Gastrocnemius medialis (tissue), 4 donors: ENCODE measurements at places on chromosomes 13 and 19. TPM values are rescaled to one million over a fixed set of nuclear protein-coding genes. Genes with fewer than 3 reads are reported as not detected.

GRCh38 chr13:110680852-110681251 lies 25.1 kb downstream of the CARS2 start:
- H3K4me3 ChIP-seq: no peak overlapping the region
- H3K27ac ChIP-seq: no peak overlapping the region
- no peaks in the 10 kb centered on the region for H3K27me3 ChIP-seq
- H3K36me3 ChIP-seq: peaks cover 42% of the 10 kb centered on the region

DNA sequence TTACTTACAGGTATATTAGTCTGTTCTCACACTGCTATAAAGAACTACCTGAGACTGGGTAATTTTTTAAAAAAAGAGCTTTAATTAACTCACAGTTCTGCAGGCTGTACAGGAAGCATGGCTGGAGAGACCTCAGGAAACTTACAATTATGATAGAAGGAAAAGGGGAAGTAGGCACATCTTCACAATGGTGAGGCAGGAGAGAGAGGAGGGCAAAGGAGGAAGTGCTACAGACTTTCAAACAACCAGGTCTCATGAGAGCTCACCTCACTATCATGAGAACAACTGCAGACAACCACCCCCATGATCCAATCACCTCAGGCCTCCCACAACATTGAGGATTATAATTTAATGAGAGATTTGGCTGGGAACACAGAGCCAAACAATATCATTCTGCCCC lies 511.7 kb downstream of the SLITRK6 start:
- no peaks in the 10 kb centered on the region for H3K4me1 ChIP-seq
- no peaks in the 10 kb centered on the region for H3K36me3 ChIP-seq
- no peak for DNase-seq
- no peak overlapping the region for H3K4me3 ChIP-seq

- no peaks in the 10 kb centered on the region for H3K4me1 ChIP-seq
- H3K27ac ChIP-seq: no peak overlapping the region
- H3K4me3 ChIP-seq: no peak overlapping the region
- no peak for DNase-seq
These were observed 460.3 kb upstream of the KLHL1 start for GRCh38 chr13:70568571-70568970.

DNA sequence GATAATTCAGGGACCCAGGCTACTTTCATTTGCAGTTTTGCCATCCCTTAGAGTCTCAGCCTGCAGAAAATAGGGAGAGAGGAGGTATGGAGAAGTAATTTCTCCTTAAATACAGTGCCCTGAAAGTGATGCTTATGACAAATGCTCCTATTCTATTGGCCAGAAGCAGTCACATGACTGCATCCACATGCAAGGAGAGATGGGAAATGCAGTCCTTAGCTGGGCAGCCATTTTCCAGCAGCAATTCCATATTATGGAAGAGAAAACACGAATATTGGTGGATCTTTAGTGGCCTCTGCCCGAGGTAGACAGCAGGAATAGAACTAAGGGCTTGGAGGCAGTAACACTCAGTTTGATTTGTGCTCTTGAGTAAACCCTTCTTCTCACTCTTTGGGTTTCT lies 39.4 kb downstream of the VAV1 start:
- no peaks in the 10 kb centered on the region for H3K4me1 ChIP-seq
- no peak overlapping the region for H3K4me3 ChIP-seq
- DNase-seq: no peak
- no peaks in the 10 kb centered on the region for H3K36me3 ChIP-seq

DNA sequence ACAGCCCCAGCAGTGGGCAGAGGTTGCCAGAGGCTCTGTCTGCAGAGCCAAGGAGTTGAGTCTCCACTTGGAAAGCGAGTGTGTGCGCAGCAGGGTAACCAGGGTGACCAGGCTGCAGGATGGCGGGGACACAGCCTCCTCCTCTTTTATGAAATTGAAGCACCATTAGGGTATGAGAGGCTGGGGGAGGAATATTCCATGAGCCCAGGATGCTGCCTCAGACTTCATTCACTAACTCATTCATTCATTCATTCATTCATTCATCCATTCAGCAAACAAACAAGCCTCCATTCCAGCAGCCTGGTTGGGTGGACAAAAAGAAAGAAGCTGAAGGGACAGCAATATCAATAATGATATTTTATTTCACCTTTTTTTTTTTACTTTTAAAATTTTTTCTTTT lies 6.6 kb upstream of the LMTK3 start:
- no peaks in the 10 kb centered on the region for H3K36me3 ChIP-seq
- H3K27ac ChIP-seq: no peak overlapping the region
- no peaks in the 10 kb centered on the region for H3K4me1 ChIP-seq
- DNase-seq: no peak
- H3K27me3 ChIP-seq: peaks cover 6% of the 10 kb centered on the region

Gene SIX5
- 8.2 TPM for total RNA-seq
